ENCODE measurements at places on chromosomes 1 and 21. TPM values are rescaled to one million over a fixed set of nuclear protein-coding genes. Genes with fewer than 3 reads are reported as not detected.
A peak's percentile ranks its signal among the peaks of the same experiment; 100 is the strongest.

DNA sequence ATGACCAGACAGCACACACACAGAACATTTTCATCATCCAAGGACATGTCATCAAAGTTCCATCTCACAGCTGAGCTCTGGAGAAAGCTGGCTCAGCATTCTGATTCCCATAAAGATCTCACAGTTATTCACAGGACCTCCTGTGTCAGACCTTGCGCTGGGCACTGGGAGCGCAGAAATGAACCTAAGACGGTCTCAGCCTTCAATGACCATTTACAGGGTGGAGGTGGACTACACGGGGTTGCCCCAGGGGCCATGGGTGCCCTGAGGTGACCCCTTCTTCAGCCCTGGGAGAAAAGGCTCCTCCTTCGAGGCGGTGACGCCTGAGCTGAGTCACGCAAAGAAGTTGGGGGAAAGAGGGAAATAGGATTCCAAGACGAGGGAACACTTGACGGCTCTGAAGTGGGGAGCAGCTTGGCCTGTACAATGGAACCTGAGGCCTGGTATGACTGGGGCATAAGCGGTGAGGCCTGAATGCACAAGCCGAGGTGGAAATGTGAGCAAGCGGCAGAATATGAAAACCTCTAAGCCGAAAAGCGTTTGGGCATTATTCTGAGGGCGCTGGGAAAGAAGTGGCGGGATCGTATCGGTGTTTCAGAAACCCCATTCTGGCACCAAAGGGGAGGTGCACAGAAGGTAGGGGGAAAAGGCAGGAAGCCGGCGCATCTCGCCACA, 797 bp downstream of the CC2D1B start:
- DNase-seq: no peak

DNA sequence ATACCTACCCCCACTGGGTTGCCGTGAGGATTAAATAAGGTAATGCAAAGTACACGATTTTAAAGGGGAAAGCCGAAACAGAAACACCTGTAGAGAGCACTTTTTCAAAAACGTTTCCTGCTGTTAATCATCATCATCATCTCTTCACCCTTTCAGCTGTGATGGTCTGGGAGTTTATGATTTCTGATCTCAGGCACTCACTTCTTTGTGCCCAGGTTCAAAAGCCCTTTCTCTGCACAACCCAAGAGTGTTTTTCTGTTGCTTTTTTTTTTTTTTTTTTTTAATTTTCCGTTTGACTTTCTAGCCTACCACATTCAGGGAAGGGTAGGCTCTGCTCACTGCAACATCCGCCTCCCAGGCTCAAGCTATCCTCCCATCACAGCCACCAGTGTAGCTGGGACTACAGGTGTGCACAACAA, 936 bp upstream of the UBXN11 start:
- no peak for DNase-seq

GRCh38 chr1:8004803-8005573, 21.1 kb downstream of the ERRFI1 start:
- peak; percentile 26 for DNase-seq

DNA sequence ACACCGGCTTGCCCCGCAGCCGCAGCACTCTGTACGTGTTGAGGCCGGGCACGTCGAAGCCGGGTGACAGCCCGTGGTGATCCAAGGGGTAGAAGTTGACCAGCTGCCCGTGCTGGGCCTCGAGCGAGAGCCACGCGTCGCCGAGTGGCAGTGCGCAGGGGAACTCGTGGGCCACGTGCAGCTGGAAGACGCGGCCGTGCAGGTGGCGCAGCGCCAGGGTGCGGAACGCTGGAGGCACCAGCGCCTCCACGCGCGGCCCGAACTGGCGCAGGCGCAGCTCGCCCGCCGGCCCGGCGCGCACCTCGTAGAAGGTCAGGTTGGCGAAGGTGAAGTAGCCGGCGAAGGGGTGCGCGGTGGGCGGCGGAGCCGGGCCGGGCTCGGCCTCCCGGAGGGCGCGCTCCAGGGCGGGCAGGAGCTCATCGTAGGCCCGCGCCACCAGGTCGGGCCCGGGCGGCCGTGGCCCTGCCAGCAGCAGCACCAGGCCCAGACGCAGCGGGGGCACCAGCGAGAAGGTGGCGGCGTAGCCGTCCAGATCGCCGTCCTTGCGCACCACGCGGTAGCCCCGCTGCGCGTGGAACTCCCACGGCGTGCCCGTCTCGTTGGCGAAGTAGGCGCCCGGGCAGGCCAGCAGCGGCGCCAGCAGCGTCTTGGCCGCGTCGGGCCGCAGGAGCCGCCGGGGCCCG, 19.5 kb downstream of the LACTBL1 start:
- DNase-seq: no peak

DNA sequence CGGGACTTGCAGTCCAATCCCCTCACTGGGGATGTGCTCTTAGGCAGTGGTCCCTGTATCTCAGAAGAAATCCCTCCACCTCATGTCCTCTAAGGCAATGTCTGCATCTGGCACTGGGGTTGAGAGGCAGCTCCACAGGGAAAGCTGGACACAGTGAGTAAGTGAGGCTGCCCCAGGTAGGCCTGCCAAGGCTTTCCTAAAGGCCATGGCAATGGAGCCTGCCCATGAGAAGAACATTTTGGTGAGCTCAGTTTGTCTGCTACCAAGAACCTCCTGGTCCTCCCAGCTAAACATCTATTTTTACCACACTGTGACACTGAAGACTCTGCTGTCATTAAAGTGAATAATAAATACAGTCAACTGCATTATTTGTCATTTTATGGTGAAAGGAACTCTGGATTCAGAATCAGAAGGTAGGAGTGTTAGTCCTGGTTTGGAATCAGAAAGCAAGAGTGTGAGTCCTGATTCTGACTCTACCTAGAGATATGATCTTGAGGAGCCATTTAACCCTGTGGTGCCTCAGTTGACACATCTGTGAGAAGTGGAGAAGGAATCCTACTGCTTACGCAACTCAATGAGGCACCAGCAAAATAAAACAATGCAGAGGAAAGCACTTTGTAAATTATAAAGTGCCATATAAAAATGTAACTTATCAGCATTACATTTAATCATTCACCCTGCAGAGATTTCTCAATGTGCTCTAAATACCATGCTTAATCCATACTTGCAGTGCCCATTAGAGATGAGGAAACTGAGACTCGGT, 41.0 kb downstream of the TBX15 start:
- no peak for DNase-seq

Gene CD53
- total RNA-seq: 25.9 TPM

DNA sequence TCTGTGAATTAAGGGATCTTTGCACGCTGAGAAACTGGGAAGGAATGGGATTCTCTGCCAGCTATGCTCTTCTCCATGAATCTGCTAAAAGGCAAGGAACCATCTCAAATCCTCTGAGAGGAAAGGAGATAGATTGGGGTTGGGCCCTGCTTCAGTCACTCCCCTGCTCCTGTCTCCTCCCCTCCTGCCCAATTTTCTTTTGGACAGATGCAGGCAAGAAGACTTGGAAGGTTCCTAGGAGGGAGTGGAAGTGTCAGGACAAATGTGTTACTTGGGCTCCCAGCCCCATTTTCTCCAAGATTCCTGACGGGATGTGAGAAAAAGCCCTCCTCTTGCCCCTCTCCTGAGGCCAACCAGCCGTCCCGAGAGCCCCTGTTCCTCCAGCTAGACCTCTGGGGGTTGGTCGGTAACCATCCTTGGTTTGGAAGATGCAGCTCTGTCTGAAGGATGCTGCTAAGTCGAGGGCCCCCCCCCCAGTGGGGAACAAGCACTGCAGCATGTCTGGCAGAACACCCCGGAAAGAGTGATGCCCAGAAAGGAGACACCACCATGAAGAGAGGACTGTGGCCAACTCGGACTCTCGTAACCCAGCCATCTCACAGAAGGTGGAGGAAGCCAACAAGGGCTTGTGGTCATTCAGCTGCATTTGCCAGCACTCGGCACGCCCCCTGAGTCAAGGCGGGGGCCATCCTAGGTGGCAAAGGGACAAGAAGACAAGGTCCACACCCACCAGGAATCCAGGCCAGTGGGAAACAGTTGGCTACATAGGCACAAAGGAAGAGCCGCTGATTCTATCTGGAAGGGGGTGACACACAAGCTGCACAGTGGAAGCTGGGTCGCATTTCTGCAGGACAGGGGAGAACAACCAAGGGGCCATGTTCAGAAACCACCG, 43.7 kb downstream of the CDK18 start:
- DNase-seq: no peak

- no peak for DNase-seq
These were observed 338.6 kb upstream of the SNX7 start for GRCh38 chr1:98322966-98323365.

DNA sequence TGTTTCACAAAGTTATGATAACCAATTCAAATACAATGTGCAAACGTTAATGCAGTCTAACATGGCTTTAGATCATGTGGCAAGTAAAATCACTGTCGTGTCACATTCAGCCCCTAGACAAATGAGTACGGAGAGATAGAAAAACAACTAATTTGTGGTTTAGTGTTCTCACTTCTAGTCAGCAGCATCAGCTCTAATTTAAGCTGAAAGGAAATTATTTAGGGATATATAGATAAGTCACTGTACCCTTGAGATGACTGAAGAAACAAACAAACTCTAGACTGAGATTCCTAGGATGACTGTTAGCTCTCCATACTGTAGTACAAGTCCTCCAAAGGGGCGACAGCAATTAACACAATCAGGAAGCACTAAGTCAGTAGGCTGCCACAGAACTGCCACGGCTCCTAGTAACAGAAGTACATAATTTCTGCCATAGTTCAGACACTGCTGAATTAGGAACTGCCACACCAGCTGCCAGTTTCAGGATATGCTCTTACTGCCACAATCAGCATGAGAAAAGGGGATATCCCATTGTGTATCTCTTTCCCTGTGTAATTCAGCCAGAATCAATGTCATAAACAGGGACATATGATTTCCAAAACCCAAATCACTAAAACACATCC, 150.4 kb upstream of the NEGR1 start:
- DNase-seq: no peak

GRCh38 chr1:70090141-70090540, 115.2 kb downstream of the LRRC40 start:
- DNase-seq: no peak

DNA sequence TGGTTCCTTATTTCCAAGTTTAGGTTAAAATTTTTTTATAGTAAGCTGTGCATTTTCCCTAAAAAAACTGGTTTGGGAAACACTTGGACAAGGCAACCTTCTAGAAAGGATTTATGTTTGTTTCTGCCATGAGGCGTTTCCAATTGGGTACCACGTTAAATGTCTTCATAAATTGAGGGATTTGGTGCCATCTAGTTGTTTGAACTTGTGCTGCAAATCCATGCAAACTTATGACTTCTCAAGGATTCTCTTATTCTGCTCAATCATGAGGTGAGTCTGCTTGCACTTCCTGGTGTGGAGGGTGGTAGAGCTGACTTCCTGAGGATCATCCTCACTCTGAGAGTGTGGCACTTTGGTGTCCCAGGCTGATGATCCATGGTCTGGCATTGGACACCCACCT, 123.3 kb downstream of the PCNX2 start:
- DNase-seq: no peak

GRCh38 chr1:169683661-169684060, 27.8 kb downstream of the SELL start:
- no peak for DNase-seq

GRCh38 chr1:107016376-107016978, 40.0 kb upstream of the PRMT6 start:
- no peak for DNase-seq

Data from esophagus squamous epithelium (tissue), 5 donors.